ENCODE measurements at places on chromosomes 1 and 21. TPM values are rescaled to one million over a fixed set of nuclear protein-coding genes. Genes with fewer than 3 reads are reported as not detected.

Gene PAPPA2
- 1.7 TPM for polyA plus RNA-seq

Gene EFNA3
- polyA plus RNA-seq = 34.2 TPM

Gene SLC16A1
- 146 TPM for polyA plus RNA-seq

Gene CHI3L2
- 0.50 TPM for polyA plus RNA-seq

Gene GPR89B
- polyA plus RNA-seq = 18.9 TPM

Gene ATP1A2
- 14.2 TPM for polyA plus RNA-seq

Gene S100A9
- polyA plus RNA-seq = 3.0 TPM

Gene PLD5
- 0.06 TPM for polyA plus RNA-seq

Gene AK4
- polyA plus RNA-seq = 133 TPM

Gene ADAM30
- polyA plus RNA-seq = not detected

Gene COL16A1
- polyA plus RNA-seq = 119 TPM

Gene ACTL8
- not detected for polyA plus RNA-seq

Gene TSTD1
- polyA plus RNA-seq = 448 TPM

Gene SLAMF1
- polyA plus RNA-seq = not detected

Gene CD84
- polyA plus RNA-seq = not detected

Gene TMEM269
- polyA plus RNA-seq = 0.99 TPM

Gene A3GALT2
- polyA plus RNA-seq = 0.57 TPM

Gene DNTTIP2
- polyA plus RNA-seq = 38.5 TPM

Gene KRTAP19-1
- polyA plus RNA-seq = not detected

Gene IPP
- 12.1 TPM for polyA plus RNA-seq

Gene CYP4Z1
- polyA plus RNA-seq = not detected

Gene PLA2G2A
- not detected for polyA plus RNA-seq

Gene VASH2
- 2.8 TPM for polyA plus RNA-seq

Gene IFNAR1
- 18.6 TPM for polyA plus RNA-seq

Gene DYRK3
- 8.4 TPM for polyA plus RNA-seq

Gene NMNAT1
- polyA plus RNA-seq = 21.4 TPM

Gene IL23R
- polyA plus RNA-seq = not detected

Gene BNIPL
- 0.65 TPM for polyA plus RNA-seq

Gene PKP1
- not detected for polyA plus RNA-seq

Gene MAP3K7CL
- polyA plus RNA-seq = not detected

Gene PIK3C2B
- 10.4 TPM for polyA plus RNA-seq

Gene VANGL2
- polyA plus RNA-seq = 15.2 TPM

Gene RGS8
- 0.14 TPM for polyA plus RNA-seq

Gene C1orf185
- not detected for polyA plus RNA-seq

Gene MEX3A
- 24.8 TPM for polyA plus RNA-seq

Data from cardiac muscle cell (in vitro differentiated cells and primary cell).